ENCODE measurements at places on chromosomes 7 and 10. TPM values are rescaled to one million over a fixed set of nuclear protein-coding genes. Genes with fewer than 3 reads are reported as not detected.

GRCh38 chr10:45509491-45509890 lies 135.5 kb downstream of the ALOX5 start:
- no peak for DNase-seq
- H3K27me3 ChIP-seq: no peaks in the 10 kb centered on the region
- no peaks in the 10 kb centered on the region for H3K4me1 ChIP-seq
- H3K36me3 ChIP-seq: no peaks in the 10 kb centered on the region
- no peak overlapping the region for H3K27ac ChIP-seq
- H3K4me3 ChIP-seq: no peak overlapping the region

DNA sequence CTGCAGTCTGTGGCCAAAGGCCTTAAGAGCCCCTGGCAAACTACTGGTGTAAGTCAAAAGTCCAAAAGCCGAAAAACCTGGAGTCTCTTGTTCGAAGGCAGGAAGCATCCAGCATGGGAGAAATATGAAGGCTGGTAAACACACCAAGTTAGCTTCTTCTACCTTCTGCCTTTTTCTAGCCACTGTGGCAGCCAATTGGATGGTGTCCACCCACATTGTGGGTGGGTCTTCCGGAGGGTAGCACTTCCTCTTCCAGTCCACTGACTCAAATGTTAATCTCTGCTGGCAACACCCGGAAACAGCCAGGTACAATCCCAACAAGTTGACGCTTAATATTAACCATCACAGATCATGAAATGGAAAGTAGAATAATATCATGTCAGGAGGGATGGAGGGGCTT lies 827.6 kb downstream of the SORCS1 start:
- no peaks in the 10 kb centered on the region for H3K36me3 ChIP-seq
- no peaks in the 10 kb centered on the region for H3K27me3 ChIP-seq

NMT2 gene
- total RNA-seq: 6.1 TPM

DNA sequence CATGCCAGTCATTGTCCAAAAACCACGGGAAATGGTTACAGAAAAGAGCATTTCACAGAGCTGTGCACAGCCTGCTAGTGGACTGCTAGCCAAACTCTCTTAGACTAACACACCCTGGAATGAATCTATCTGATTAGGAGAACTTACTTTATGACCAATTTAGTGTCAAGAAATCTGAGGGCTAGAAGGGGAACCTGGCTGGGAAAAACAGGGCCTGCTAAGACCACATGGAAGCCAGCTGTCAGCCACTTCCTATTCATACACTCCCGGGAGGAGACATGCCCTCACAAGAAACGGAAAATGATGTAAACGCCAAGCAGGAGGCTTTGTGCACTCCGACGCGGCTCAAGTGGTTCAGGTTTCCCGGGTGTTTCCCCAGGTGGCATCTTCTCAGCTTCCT lies 54.8 kb downstream of the MPP7 start:
- H3K27me3 ChIP-seq: no peaks in the 10 kb centered on the region
- H3K4me3 ChIP-seq: no peak overlapping the region
- no peaks in the 10 kb centered on the region for H3K36me3 ChIP-seq
- peak; percentile 40 for DNase-seq

- no peak overlapping the region for H3K27ac ChIP-seq
- H3K27me3 ChIP-seq: no peaks in the 10 kb centered on the region
- no peaks in the 10 kb centered on the region for H3K4me1 ChIP-seq
- no peaks in the 10 kb centered on the region for H3K36me3 ChIP-seq
- DNase-seq: no peak
These were observed 163.7 kb upstream of the CDC14C start for GRCh38 chr7:48760528-48761265.

DNA sequence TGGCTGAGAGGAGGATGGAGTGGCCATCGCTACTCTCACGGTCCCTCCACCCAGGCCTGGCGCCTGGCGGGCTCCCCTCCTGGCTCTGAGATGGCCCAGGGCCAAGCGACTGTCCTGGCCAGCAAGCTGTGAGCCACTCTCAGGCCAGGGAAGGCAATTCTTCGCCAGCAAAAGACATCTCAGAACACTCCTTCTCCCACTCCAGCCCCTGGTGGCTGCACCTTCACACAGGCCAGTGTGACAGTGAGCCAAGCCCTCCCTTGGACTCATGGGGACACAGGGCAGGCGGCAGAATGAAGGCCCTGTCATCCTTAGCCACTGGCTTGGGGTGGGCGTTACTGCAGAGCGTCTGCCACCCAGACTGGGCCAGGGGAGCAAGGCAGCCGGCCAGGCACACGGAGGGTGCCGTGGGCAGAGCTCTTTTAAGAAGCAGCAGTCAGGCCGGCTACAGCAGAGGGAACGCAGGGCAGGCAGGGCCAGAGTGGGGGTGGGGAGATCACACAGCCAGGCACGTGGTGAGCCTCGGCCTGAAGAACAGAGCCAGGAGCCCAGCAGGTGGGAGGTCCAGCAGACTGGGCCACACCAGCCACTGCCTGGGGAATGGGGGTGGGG lies 14.4 kb downstream of the STK32C start:
- no peak overlapping the region for H3K27ac ChIP-seq
- DNase-seq: peak; percentile 54
- H3K36me3 ChIP-seq: no peaks in the 10 kb centered on the region
- no peak overlapping the region for H3K4me3 ChIP-seq
- peaks cover 9% of the 10 kb centered on the region for H3K4me1 ChIP-seq

AGR3 gene
- 74.0 TPM for total RNA-seq

GRCh38 chr10:120371856-120372255 lies 85.2 kb upstream of the PLPP4 start:
- no peak for DNase-seq
- no peaks in the 10 kb centered on the region for H3K36me3 ChIP-seq
- H3K4me3 ChIP-seq: no peak overlapping the region
- no peaks in the 10 kb centered on the region for H3K4me1 ChIP-seq
- no peak overlapping the region for H3K27ac ChIP-seq
- H3K27me3 ChIP-seq: no peaks in the 10 kb centered on the region

AKR1C2 gene
- total RNA-seq: 53.3 TPM

PSMG3 gene
- 16.9 TPM for total RNA-seq

STARD3NL gene
- total RNA-seq: 61.6 TPM

SFTPD gene
- not detected for total RNA-seq

DNA sequence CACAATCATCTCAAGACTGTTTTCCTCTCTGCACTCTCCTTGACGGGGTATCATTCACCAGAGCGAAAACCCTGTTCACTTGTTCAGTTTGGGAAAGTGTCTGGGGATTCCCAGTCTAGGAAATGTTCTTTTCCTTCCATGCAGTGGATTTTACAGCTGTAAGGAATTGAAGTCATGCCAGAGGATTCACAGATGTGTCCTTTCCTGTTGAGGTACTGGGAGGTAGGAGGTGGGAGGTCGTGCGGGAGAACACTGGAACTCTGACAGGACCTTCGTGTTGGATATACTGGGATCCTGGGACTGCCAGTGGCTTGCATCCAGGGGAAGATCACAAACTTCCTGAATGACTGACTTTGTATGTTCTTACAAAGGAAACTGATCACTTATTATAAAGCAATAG lies 185.5 kb downstream of the BMPER start:
- peaks cover 4% of the 10 kb centered on the region for H3K36me3 ChIP-seq
- H3K4me3 ChIP-seq: no peak overlapping the region
- DNase-seq: no peak
- no peak overlapping the region for H3K27ac ChIP-seq
- H3K4me1 ChIP-seq: no peaks in the 10 kb centered on the region

ANKRD7 gene
- total RNA-seq: 4.2 TPM

SYCE1 gene
- not detected for total RNA-seq

DNA sequence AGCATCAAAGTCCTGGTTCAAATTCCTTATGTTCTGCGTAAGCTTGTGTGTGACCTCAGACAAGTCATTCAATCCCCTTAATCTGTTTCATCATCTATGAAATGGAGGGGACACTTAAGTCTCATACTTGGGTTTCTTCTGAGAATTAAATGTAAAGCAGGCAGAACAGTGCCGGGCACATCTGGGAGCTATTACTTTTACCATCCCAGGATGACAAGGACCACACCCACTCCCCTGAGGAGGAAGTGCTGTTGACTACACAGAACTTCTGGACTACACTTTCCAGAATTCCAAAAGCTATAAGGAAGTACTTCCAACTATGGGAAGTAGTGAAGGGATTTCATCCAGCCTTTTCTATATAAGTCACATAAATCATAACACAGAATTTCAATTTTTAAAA lies 294.9 kb downstream of the IPMK start:
- no peaks in the 10 kb centered on the region for H3K36me3 ChIP-seq
- H3K27ac ChIP-seq: no peak overlapping the region
- H3K4me3 ChIP-seq: no peak overlapping the region

DNA sequence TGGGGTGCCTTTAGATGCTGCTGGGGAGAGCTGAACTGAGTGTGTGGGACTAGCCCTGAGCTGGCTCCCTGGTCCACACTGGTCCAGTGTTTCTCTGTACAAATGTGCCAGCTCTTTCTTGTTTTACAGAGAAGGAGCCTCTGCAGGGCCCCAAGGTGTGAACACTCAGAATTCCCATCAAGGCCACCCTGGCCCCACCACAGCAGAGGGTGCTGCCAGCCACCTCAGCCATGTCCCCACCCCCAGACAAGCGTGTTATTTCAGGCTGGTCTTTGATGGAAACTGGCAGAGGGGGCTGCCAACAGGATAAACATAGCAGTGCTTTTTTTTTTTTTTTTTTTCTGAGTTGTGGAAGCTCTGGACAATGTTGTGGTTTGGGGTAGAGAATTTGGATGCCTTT lies 68.5 kb upstream of the LRRC18 start:
- H3K27me3 ChIP-seq: no peaks in the 10 kb centered on the region
- H3K4me3 ChIP-seq: no peak overlapping the region
- peaks cover 29% of the 10 kb centered on the region for H3K4me1 ChIP-seq
- no peaks in the 10 kb centered on the region for H3K36me3 ChIP-seq

DNA sequence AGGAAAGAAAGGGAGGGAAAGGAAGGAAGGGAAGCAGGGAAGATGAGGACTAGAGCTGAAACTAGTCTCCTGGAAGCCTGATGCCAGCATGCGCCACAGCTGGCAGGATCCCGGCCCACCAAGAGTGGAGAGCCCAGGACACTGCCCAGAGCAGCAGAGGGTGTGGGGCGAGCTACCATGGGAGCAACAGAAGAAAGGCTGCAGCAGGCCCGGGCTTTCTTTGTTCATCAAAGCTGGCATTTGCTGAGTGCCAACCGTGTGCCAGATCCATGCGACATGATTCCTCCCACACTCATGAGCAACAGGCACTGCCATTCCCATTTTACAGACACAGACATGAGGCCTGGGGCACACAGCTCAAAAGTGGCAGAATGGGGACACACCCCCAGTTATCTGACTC lies 68.9 kb downstream of the FAM53B start:
- DNase-seq: no peak
- H3K36me3 ChIP-seq: peaks cover 11% of the 10 kb centered on the region
- H3K4me1 ChIP-seq: peaks cover 76% of the 10 kb centered on the region
- H3K27me3 ChIP-seq: no peaks in the 10 kb centered on the region

DNA sequence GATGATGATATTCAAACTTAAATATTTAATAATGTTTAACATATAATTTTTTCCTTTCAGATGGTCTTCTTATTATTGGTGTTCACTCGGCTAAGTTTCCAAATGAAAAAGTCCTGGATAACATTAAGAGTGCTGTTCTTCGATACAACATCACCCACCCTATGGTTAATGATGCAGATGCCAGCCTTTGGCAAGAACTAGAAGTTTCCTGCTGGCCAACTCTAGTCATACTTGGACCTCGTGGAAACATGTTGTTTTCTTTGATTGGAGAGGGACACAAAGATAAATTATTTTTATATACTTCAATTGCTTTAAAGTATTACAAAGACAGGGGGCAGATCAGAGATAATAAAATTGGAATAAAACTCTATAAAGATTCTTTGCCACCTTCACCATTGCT lies 22.0 kb downstream of the NHLRC2 start:
- no peak for DNase-seq
- H3K4me1 ChIP-seq: peaks cover 10% of the 10 kb centered on the region
- H3K27ac ChIP-seq: no peak overlapping the region
- no peaks in the 10 kb centered on the region for H3K27me3 ChIP-seq

LIPM gene
- total RNA-seq: not detected

LRRC18 gene
- total RNA-seq: not detected

DNA sequence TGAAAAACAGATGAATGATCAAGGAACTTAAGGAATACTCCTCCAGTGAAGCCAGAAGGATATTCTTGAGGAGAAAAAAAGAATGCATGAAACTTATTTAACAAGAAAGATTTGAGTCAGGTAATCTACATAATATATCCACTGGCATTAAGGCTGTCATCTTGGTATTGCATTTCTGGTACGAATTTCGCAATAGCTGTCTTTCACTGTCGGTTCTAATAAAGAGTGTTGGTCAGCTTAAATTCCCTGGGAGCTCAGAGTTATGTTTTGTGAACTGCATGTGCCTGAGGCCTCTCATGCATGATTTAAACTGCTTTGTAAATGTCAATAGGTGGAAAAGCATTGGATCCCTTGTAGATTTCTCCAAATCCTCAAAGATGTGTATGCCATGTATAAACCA lies 565.3 kb upstream of the GALNT17 start:
- no peak overlapping the region for H3K4me3 ChIP-seq
- H3K27me3 ChIP-seq: no peaks in the 10 kb centered on the region
- no peak for DNase-seq
- no peak overlapping the region for H3K27ac ChIP-seq
- peaks cover 12% of the 10 kb centered on the region for H3K4me1 ChIP-seq
- H3K36me3 ChIP-seq: no peaks in the 10 kb centered on the region

DNA sequence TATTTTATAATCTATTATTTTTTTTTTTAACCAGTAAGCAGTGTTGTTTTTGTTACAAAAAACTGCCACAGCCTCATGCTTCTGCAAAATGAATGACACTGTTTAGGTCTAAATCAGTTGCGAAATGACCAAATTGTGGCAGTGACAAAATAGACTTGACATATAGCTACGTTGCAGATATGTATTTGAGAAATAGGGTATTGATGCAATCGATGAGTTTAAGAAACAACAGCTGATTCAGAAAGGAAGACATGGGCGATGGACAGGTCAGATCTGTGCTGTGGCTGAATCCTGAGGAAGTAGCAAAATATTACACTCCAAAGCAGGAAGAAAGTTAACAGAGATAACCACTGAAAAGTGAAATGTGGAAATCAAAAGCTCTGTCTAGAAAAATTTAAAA lies 89.0 kb upstream of the STEAP4 start:
- H3K4me1 ChIP-seq: no peaks in the 10 kb centered on the region
- H3K27me3 ChIP-seq: no peaks in the 10 kb centered on the region
- H3K36me3 ChIP-seq: no peaks in the 10 kb centered on the region
- no peak overlapping the region for H3K27ac ChIP-seq
- H3K4me3 ChIP-seq: no peak overlapping the region

DNA sequence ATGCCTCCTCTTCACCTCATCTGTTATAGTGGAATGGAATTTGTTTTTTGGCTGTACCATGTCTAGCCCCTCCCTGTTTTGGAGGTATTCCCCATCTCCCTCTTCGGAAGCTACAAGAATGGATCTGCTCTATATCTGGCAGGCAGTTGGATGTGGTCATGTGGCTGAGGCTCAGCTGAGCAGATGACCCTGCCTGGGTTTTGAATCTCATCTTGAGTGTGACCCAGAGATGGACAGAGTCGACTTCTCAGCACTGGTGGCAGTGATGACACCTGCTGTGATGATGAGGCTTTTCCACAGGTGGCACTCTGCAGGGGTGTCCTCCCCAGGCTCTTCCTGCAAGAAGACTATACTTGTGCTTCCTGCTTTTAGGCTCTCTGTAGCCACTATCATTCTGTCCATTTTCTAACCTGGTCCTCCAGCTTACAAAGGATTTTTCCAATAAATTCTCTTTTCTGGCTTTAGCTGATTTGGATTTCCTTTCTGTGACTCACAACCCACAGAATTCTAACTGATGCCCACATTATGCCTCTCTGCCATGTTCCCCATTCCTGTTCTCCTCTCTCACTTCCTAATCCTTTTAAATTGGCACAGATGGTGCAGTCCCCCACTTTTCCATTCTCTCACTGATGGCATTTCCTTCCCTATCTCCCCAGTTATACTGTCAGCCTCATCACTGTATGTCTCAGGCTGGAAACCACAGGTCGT lies 7.5 kb upstream of the ARHGAP22 start:
- H3K36me3 ChIP-seq: no peaks in the 10 kb centered on the region
- H3K27me3 ChIP-seq: peaks cover 7% of the 10 kb centered on the region
- DNase-seq: no peak
- H3K27ac ChIP-seq: no peak overlapping the region
- no peaks in the 10 kb centered on the region for H3K4me1 ChIP-seq
- H3K4me3 ChIP-seq: no peak overlapping the region
